ENCODE measurements at places on chromosomes 1 and 21.

GRCh38 chr1:109713636-109714035 is 1.6 kb downstream of the GSTM5 start:
- DNase-seq = no peak

DNA sequence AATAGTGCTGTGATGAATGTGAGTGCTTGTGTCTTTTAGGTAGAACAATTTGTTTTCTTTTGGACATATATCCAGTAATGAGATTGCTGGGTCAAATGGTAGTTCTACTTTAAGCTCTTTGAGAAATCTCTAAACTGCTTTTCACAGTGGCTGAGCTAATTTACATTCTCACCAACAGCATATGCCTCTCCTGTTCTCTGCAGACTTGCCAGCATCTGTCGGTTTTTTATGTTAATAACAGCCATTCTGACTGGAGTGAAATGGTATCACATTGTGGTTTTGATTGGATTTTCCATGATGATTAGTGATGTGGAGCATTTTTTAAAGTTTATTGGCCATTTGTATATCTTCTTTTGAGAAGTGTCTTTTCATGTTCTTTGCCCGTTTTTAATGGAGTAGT is 647.3 kb upstream of the ADAMTS5 start:
- DNase-seq = no peak

DNA sequence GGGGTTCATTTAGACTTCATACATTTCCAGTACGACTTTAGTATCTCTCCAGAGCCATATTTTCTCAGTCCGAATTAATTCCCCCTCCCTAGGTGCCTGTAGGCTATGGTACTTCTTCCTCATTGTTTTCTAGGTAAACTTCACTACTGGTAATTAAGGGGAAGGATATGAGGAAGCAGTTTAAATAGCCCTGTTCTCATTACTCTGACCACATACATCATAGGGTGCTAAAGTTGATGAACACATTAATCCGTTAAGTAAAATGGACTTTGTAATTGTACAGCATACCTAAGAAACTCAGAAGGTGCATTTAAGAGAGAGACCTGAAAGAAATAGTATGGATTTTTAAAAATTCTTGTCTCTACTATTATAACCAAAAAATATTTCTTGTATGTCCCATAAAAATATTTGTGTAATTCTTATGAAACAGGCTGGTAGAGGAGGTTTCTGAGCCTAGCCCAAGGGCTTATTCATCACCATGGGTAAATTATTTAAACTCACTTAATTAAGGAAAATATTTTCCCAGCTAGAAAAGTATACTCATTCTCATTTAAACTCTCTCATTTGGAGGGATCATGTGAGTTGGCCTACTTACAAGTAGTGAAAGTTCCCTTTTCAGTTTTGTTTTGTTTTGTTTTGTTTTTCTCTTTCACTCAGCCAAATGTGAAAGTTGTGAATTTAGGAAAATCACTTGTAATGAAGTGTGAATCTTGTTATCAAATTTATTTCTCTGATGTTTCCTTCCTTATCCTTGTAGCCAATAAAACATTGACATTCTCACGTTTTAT is 2.0 kb downstream of the PRMT6 start:
- no peak for DNase-seq

DNA sequence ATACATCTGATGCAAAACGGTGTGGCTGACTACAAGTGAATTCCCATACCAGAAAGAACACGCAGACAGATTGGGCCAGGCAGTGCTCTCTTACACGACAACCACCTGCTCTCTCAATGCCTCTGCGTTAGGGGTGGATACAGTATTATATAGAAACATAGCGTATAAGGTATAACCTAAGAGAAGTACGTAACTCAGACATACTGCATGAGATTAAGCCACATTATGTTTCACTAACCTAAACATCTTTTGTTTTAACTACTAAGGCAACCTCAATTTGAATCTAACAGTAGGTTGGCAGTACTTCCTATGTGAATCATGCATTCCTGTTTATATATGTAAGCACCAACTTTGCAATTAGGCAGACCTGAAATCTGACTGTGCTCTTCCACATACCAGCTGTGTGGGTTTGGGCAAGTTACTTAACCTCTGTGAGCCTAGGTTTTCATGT is 58.1 kb upstream of the COA6 start:
- no peak for DNase-seq

- DNase-seq = no peak
Observed at GRCh38 chr1:30955448-30956015, 47.0 kb upstream of the SDC3 start.

DNA sequence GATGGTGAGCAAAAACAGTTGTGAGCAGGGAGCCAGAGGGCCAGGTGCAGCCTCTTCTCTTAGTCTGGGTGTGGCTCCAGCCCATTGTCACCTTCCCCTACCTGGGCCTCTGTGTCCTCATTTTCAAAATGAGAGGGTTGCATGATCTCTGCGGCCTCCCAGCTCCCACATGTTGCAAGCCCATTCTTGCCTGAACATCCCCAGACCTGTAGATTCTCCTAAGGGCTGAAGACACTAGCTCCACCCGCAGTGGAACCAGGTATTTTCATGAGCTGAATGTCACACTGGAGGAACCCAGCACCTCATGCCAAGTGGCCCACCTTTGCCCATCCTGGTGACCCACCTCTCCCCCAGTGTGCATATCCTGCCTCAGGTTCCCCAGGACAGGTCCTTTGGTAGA is 12.3 kb downstream of the IKBKE start:
- no peak for DNase-seq

DNA sequence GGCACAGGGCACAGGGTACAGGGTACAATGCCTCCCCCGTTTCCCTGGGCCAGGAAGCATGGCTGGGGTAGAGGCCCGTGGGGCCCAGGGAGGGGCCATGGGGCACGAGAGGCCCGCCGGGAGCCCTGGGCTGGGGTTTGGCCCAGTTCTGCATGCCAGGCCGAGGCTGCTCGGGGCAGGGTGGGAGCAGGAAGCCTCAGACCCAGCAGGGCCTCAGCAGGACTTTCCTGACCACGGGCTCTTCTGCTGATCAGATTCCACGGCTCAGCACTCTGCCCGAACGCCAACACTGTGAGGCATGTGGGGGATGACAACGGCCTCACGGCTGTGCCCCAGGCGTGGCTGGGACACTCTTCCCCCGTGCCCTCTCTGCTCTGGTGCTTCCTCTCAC is 104.3 kb downstream of the NPHP4 start:
- DNase-seq = no peak
